ENCODE measurements at places on chromosomes 5 and 9.
A peak's percentile ranks its signal among the peaks of the same experiment; 100 is the strongest.

GRCh38 chr9:108671176-108671575, 184.6 kb downstream of the ACTL7B start:
- DNase-seq: no peak

DNA sequence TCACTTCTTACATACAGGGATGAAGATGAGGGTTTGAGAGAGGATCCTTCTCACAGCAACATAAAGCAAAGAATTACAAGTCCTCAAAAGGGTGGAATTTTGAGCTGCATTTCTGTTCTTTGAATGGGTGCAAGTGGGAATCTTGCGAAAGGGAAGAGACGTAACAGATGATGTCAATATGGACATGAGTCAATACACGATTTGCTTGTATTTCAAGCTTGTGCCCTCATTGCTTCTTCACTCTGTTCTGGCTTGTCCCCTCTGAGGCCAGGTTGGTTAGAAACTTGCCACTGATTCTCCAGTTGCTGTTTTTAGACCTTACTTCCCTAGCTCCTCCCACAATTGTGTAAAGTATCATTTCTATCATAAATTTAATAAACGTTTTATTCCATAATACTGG, 104.8 kb upstream of the CLINT1 start:
- DNase-seq: no peak

DNA sequence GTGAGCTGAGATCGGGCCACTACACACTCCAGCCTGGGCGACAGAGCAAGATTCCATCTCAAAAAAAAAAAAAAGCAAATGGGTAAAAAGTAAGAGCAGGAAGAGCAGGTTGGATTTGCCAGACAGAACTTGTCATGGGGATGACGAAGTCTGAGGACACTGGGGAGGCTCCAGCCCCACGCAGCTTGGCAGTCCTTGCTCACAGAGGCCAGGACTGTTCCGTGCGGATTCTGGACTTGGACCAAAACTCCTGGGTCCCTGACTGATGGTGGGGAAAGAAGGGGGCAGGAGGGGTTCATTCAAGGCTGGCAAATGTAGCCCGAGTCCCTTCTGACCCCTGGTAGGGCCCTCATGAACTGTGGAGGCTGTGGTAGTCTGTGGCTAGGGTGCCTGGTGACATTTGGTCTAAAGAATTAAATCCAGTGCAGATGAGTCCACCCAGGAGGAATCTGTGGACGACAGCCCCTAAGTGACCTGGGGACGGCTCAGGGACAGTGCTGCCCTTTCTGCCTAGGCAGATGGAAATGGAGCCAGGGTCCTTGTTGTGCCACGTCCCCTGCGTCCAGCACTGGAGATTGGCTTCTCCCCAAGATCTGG, 3.1 kb downstream of the FGD3 start:
- DNase-seq: no peak

GRCh38 chr5:66551338-66551737, 44.9 kb upstream of the MAST4 start:
- DNase-seq: no peak

GRCh38 chr5:149203921-149204441, 62.7 kb downstream of the ABLIM3 start:
- DNase-seq: no peak

DNA sequence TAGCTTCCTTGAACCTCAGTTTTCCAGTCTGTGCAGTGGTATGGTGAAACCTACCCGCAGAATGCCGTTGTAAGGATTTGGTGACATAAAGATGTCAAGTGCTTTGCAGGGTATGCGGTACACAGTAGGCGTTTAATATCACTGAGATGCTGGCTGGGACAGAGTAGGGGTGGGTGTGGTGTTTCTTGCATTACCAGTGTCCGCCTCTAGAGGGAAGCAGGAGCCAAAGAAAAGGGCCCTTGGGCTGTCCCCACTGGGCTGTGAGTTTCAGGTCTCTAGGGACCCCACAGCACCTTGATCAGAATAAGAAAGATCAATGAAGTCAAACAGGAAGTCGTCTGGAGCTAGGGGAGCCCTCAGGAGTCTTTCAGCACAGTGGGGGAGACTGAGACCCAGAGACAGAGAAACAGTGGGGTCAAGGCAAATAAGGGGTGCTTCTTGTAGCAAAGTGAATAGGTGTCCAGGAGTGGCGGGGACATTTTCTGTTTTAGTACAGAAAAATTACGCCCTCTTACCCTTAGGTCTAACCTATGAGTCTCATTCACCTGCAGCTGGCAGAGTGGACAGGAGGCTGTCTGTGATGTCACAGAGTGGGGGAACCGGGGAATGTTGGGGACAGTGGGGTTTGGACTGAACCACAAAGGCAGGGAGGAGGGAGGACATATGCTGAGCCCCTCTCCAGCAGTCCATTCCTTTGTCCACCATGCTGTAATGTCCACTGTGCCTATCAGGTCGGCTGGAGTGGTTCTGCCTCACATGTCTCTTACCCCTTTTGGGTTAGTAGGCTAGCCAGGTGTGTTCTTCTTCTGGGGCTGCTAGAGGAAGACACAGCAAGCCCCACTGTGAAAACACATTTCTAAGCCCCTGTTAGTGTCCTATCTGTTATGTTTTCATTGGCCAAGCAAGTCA, 4.7 kb upstream of the TEX53 start:
- peak; percentile 54 for DNase-seq

DNA sequence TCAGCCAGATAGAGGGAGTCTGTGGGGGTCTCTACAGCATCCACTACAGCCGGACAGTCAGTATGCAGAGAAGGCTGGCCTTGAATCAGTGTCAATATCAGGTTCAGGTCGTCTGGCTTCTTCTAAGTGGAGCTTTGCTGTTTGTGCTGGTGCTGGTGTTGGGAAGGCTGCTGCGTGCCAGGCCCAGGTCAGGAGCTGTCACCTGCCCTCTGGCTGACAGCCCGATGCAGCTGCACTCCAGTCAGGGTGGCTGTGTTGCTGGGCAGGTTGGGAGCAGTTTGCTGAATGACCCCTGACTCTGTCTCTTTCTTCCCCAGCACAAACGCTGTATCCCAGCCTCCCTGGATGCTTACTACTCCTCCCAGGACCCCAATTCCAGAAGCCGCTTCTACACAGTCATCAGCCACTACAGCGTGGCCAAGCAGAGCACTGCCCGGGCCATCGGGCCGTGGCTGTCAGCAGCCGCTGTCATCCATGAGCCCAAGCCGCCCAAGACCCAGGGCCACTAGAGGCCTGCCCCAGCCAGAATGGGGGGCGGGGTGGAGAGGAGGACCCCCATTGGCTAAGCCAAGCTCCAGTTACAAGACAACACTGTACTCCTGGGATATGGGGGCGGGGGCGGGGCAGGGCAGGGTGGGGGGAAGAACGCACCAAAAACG, 61.6 kb downstream of the NSG2 start:
- DNase-seq: no peak

GRCh38 chr5:170388818-170389549, at the start of gene KCNMB1:
Gene KCNMB1 (minus strand): TSS chr5:170389367. CDS start chr5:170385447, 3,920 bp downstream.
- DNase-seq: no peak

GRCh38 chr5:175351126-175351525, 92.9 kb downstream of the DRD1 start:
- DNase-seq: no peak

- DNase-seq: no peak
Observed at GRCh38 chr9:96391021-96391765, 7.7 kb upstream of the SLC35D2 start.

- DNase-seq: no peak
Observed at GRCh38 chr5:167912941-167913665, 378.3 kb upstream of the WWC1 start.

DNA sequence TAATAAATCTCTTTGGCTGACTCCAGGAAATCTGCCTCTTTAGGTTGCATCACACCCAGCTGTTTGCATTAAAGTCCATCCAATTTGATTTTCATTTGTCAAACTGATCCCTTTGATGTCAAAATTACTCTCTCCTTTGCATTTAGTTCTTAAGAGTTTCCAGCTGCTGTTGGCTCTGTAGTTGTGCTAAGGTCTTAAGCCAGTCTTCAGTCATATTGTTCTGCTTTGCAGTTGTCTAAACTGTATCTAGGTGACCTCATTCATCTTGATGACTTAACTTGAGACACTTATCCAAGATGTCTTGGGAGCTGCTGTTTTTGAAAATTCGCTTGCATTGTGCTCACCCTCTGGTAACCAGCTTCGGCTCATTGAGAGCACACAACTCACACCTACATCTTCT, 386.9 kb upstream of the TLE4 start:
- DNase-seq: no peak

GRCh38 chr5:32264957-32265572, 47.7 kb downstream of the MTMR12 start:
- DNase-seq: no peak

GRCh38 chr9:117706421-117707116, 2.4 kb downstream of the TLR4 start:
- no peak for DNase-seq

- no peak for DNase-seq
Observed at GRCh38 chr5:162096448-162096847, 28.9 kb downstream of the GABRG2 start.

DNA sequence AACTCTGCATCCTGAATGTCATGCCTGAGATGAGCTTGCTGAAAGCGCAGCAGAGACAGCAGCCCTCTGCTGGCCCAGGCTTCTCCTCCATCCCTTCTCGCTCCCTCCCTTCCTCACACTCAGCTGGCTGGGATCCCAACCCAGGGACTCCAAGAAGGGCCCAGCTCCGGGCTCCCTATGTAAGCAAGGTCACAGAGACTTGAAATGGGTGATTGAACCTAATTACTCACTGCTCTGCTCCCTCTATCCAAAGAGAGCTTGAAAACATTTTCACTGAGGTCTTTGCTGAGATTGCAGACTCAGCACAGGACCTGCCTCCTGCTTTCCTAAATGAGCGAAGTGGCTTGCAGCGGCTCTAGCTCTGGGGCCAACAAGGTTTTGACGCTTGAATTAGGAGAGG, 42.8 kb downstream of the RAPGEF1 start:
- no peak for DNase-seq

GRCh38 chr5:154620411-154620810, 134.8 kb upstream of the LARP1 start:
- no peak for DNase-seq

- DNase-seq: no peak
Observed at GRCh38 chr5:5483350-5483749, 60.9 kb downstream of the ICE1 start.

- no peak for DNase-seq
Observed at GRCh38 chr9:114677418-114677817, 4.6 kb downstream of the TEX48 start.

DNA sequence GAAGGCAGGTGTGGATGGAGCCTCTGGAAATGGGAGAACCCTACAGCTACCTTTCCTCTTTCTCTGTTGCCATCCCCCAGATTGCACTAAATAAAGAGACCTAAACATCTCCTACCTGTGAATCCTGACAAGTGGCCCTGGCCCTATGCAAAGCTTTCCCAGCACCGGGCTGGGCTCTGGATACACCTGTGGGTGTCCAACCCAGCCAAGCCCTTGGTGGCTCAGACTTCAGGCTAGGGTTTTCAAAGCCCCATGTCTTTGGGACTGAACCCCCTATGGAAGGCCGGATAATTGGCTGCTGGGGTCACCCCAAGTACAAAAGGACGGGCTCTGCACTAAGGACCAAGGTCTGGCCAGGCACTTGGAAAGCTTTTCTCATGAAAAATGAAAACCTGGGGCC, 44.1 kb upstream of the IPPK start:
- no peak for DNase-seq

DNA sequence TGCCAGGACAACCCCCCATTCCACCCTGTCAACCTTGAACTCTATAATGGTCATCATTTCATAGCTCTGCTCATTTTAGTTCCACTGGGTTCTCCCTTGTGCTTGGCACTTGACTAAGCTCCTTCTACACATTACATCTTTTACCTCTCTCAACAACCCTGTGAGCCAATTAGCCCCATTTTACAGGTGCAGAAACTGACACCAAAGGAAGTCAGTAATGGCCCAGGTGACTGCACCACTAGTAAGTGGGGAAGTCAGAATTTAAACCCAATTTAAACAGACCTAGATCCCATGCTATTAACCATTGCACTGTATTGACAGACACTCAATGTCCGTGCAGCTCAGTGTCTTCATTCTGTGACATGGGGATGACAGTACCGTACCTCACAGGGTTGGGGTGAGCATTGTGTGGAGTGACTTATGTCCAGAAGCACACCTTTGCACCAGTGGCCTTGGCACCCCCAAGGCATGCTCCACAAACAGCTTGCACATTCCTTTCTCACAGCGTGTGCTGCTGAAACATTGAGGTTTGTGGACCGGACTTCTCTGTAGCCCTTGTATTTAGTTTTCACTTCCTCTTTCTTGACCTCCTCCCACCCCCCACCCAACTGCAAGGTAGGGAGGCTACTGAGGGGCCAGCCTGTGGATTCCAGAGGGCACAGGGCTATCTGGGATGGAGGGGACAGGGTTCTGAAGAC, 23.1 kb downstream of the IRF1 start:
- no peak for DNase-seq

DNA sequence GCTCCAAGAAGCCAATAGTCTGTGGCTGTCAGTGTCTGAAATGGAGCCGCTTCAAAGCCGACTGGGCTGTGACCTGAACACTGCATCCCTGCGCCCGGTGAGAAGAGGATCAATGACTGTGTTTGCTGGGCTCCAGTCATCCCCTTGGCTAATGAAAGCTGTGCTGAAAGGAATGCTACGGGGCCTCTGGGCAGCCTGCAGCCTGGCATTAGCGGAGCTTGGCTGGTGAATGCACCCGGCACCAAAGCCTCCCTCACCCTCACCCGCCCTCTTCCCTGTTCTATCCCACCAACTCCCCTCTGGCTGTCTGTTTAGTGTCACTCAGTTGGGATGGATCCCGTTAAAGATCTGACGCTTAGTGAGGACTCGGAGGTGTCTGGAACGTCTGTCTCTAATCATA, 355.3 kb downstream of the BNC2 start:
- no peak for DNase-seq

DNA sequence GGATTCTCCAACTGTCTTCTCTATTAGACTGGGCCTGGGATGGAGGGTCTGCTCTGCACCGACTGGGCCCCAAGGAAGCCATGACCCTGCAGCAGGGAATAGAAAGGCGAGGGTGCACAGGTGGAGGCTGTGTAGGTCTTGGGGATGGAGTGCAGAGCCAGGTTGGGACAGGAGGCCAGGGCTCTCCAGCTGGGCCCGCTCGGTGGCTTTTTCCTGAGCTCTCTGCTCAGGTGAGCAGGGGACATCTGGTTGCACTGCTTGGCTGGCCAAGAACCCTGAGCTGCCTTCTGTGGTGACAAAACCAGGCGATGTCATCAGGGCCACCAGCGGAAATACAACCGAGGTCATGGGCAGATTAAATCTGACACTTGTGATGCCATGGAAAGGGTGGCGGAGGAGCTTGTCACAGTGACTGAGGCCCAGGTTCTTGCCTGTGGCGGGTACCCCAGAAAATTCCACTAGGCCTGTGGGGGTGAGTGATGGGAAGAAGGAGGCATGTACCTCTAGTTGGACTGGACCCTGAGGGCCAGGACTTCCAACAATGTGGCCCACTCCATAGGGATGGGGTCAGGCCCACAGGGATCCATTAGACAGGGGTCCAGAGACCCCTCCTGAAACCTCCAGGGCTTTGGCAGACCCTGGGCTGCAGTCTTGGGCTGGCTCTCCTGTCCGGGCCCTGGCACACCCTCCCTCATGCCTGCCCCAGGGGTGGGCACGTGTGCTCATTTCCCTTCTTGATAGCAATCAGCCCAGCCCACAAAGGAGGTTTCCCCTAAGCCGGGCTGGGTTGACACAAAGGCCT, 4.4 kb upstream of the IL3 start:
- DNase-seq: peak; percentile 41

- no peak for DNase-seq
Observed at GRCh38 chr9:100890321-100890720, 138.2 kb upstream of the PLPPR1 start.
